Activated CD4-positive, CD25-positive, alpha-beta regulatory T cell treated with anti-CD3 and anti-CD28 coated beads, Interleukin-2, amount 50 U/mL, for 16 hours (primary cell): ENCODE measurements at places on chromosomes 1 and 21.

DNA sequence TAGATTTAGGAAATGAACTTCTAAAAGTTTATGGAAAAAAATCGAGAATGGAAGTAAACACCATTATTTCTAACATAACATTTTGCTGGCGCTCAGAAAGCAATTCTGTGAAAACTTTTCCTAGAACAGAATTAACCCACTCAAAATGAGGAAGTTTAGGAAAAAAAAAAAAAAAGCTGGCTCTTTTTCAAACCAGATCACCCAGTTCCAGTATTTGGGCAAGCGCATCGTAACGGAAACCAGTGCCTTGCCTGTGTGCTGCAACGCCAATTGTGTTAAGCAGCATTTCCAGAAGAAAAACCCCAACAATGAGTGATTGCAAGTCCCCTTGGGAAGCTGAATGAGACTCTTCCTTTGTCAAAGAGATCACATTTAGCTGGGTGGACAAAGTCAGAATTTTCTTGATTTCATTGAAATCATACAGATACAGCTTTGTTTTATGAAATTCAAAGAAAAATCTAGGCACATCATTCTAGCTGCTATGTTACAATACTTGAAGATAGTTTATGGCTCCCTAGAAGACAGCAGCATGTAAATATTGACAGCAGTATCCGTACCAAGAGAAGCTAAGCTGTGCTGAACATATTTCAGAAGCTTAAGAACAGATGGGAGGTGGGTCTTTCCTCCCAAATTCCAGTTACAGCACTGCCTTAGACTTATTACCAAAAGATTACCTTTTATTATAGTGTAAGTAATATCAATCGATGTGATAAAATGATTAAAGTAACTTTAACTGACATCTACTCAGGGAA, 113.4 kb downstream of the ERG start:
- no peak for DNase-seq

DNA sequence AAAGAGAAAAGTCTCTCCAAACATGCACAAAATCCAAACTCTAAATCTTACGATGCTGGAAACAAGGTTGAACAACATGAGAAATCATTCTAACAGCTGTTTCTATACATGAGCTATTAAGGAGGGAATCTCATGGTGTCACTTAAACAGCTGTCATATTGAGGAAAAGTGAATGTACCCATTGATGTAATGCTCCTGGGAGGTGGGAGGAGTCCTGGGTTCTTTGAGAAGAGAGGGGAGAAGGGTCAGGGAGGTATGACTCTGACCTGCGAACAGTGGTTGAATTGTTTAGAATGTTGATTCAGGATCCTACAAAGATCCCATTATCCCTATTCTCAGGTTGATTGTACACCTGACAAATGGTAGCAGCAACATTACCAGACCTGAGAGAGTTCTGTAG, 49.3 kb downstream of the ZC3H11B start:
- DNase-seq, result no peak

- DNase-seq, result no peak
These were observed 51.0 kb downstream of the ECE1 start for GRCh38 chr1:21239221-21239620.

- peak; percentile 73 for DNase-seq
These were observed 12.6 kb downstream of the HSF2BP start for GRCh38 chr21:43646550-43647260.

DNA sequence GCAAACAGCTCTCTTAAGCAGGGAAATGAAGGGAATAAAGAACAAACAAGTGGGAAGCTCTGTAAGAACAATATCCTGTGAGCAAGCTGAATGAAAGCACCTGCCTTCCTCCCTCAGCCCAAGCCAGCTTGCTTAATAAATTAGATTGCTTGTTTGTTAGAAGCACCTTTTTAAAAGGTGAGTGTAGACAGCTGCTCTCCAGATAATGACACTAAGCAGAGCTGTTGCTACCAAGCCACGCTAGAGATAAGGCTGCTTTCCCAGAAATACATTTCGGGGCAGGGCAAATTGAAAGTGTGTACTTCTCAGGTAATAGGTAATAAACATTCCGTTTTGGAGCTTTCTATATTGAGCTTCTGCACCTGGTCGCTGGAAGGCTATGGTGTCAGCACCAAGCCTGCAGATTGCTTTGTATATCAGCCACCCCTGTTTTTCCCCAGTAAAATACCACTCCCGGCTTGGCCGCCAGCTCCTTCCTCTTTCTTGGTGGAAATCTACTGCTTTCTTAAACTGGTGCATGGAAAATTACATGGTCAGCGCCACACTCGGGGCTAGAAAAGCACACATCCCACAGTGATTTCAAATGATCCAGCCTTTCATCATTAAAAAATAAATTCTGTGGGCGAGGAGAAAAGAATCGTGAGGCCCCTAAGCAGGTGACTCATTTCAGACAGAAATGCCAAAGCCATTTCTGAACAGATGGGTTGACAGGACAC, 151.3 kb downstream of the ETS2 start:
- DNase-seq, result no peak

DNA sequence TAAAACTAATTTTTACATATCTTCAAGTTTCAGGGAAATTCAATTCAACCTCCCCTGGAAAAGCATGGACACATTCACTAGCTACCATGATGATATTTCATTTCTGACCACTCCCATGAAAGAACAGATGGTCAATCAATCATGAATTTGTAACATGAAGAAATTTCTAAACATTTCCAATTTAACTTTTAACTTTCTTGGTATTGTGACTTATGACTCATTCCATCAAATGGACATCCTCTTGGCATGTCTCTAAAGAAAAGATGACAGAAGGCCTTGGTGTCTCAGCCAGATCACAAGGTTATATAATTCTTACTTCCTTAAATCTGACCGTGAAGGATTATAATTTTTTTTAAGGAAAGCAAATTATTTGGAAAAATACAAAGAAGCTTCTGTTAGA, 10.5 kb upstream of the MCOLN3 start:
- no peak for DNase-seq

DNA sequence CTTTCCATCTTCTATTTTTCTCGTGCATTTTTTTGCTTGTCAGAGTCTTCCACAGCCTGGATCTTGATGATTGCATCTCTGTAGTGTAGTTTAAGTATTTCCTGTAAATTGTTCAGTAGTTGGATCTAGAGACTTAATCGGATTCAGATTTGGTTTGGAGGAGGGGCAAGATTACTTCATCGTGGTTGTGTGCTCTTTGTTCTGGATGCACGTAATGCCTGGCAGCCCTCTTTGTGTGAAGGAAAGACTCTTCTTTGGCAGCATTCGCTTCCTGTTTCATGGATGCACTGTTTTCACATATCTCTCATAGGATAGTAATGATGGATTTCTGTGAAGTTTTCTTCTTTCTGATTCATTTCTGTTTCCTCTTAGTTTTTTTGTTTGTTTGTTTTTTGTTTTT, 14.2 kb downstream of the SEMA4A start:
- no peak for DNase-seq

GRCh38 chr1:65813956-65814355, 21.3 kb downstream of the PDE4B start:
- DNase-seq, result no peak

- no peak for DNase-seq
These were observed 236.2 kb downstream of the NFIA start for GRCh38 chr1:61318319-61319125.

DNA sequence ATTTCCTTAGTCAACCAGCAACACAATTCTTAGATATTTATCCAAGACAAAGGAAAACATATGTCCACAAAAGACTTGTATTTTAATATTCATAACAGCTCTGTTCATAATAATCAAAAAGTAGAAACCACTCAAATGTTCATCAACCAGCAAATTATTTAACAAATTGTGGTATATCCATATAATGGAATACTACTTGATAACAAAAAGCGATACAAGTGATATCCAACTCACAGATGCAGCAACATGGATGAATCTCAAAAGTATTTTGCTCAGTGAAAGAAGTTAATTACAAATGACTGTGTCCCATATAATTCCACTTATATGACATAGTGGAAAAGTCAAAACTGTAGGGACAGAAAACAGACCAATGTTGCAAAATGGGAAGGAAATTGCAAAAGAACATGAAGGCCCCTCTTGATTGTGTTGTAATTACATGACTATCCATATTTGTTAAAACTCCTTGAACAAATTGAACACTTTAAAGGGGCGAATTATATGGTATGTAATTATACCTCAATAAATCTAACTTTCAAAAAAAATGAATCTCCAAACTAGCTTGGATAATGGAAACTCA, 116.9 kb downstream of the EDEM3 start:
- no peak for DNase-seq

GRCh38 chr1:110210604-110211495, 736 bp downstream of the KCNC4 start:
- peak; percentile 26 for DNase-seq
